ENCODE measurements at places on chromosomes 2 and 18.

DNA sequence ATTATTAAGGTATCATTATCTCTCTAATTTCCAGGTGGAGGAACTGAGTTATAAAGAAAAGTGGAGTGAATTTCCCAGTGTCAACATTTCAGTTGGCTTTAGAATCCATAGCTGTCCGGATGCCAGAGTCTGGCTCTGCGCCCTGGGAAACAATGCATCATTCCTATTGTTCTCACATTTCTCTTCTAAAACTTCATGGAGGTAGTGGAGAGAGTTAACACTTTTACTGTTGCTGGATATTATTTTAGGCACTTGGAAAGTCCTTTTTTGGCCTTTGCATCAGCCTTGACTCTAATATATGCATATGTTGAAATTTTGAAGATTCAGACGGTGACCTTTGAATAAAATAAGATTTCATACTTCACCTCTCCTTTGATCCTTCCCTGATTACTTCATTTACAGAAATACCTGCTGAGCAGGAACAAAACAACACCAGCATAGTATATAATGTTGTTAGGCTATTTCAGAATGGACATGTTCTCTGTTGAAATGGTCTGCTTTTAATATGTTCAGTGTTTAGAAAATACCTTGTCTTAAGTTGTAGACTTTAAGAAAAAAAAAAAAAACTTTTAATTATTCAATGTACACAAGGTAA is 148.8 kb downstream of the EPHA4 start:
- H3K4me1 ChIP-seq = no peaks in the 10 kb centered on the region
- H3K36me3 ChIP-seq = peaks cover 17% of the 10 kb centered on the region
- H3K27ac ChIP-seq = no peak overlapping the region
- no peaks in the 10 kb centered on the region for H3K27me3 ChIP-seq
- no peak overlapping the region for H3K4me3 ChIP-seq
- DNase-seq = no peak

DNA sequence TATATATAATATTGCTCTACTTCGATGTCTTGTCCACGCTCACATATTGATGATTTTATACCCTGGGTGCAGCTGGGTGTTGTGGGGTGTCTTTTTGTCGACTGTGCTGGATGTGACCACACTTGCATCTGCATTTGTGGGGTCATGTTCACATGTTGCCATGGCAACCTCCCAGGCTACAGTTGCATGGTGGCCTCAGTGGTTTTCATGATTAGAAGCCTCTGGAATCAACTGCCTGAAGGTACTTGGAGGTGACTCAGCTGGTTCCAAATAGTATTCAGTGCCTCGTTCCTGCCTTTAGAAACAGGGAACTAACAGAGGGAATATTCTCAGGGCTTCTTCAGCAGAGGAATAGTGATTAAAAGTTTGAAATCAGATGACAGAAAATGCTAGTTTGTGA is 166.3 kb upstream of the NYAP2 start:
- no peaks in the 10 kb centered on the region for H3K4me1 ChIP-seq
- no peak for DNase-seq
- no peak overlapping the region for H3K4me3 ChIP-seq

DNA sequence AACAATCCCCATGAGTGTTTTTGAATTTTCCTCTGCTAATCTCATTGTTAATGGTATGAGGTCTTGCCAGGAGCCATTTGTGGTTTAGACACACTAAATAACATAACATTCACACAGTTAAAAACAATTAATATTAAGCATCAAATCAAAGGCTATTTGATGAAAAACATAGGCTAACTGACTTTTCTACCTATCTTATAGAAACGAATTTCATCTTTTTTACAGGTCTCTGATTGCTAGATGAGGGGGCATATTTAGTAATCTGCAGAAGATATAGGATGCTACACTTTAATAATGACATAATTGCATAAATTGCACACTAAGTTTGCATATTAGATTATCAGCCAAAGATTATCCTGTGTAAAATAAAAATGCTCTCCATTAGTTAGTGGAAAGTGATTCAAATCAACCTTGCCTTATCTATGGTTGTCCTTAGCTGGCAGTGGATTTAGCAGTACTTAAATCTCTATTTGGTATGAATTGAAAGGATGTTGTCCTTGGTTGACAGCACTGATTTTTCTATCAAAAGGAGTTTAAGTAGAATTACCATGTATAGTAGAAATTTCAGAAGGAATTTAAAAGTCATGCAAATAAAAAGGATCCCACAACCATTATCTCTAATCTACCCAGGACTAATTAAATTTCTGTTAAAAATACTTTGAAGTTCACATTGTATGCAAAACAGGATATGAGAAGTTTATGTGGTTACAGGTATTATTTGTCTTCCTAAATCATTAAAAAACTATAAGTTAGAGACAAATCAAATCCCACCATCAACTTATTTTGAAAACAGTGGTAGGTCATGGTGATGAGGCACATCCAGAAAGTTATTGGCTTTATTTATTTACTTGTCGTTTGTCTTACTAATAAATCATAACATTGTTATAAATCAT is 50.6 kb upstream of the SPAG16 start:
- H3K36me3 ChIP-seq = no peaks in the 10 kb centered on the region
- H3K4me1 ChIP-seq = no peaks in the 10 kb centered on the region
- H3K4me3 ChIP-seq = no peak overlapping the region
- DNase-seq = no peak
- no peaks in the 10 kb centered on the region for H3K27me3 ChIP-seq
- H3K27ac ChIP-seq = no peak overlapping the region

DNA sequence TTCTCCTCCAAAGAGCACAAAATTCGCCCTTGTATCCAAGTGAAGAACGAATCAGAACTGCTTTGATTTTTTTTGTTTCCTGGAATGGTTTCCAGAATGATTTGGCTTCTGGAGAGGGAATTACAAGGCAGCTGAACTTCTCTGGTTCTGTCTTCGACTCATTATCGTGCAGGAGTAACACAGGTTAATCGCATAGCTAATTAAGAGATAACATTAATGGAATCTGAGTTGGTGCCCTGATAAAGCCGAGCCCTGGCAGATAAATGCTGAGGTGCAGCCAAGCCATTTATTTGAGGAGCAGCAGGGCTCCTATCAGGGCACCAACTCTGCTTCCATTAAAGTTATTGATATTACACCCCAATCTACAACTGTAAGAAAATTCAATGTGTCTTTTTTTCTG is 433.7 kb downstream of the ZNF521 start:
- H3K36me3 ChIP-seq = no peaks in the 10 kb centered on the region
- no peak for DNase-seq
- no peaks in the 10 kb centered on the region for H3K4me1 ChIP-seq
- no peaks in the 10 kb centered on the region for H3K27me3 ChIP-seq

- peak overlapping the region; percentile 99 for H3K27ac ChIP-seq
- H3K27me3 ChIP-seq = no peaks in the 10 kb centered on the region
- DNase-seq = no peak
- no peaks in the 10 kb centered on the region for H3K36me3 ChIP-seq
- H3K4me3 ChIP-seq = no peak overlapping the region
- H3K4me1 ChIP-seq = peaks cover 77% of the 10 kb centered on the region
Measured at GRCh38 chr2:205775097-205775877, 93.0 kb downstream of the NRP2 start.

GRCh38 chr2:107094450-107094986 is 208.6 kb upstream of the ST6GAL2 start:
- H3K4me1 ChIP-seq = no peaks in the 10 kb centered on the region
- no peak overlapping the region for H3K4me3 ChIP-seq
- DNase-seq = no peak
- H3K27ac ChIP-seq = no peak overlapping the region
- no peaks in the 10 kb centered on the region for H3K27me3 ChIP-seq

GRCh38 chr2:207765547-207765946 is 4.2 kb downstream of the FZD5 start:
- no peak for DNase-seq
- no peaks in the 10 kb centered on the region for H3K27me3 ChIP-seq
- peak overlapping the region; percentile 98 for H3K4me3 ChIP-seq
- no peak overlapping the region for H3K27ac ChIP-seq

DNA sequence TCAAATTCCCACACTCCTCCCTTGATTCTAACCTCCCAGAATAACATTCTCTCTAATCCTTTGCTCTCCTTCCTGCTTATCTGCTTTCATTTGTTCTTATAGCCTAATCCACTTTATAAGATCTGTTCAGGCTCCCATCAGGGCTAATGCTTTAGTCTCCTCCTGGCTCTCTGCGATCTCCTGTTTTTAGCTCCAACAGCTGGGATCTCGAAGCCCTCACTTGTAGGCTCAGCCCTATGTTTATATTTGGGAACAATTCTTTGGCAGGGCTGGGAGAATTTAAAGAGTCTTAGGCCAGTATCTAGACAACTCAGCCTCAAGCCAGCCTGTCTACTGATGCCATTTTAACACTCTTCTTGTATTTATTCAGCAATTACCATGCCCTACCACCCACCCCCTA is 27.2 kb upstream of the RAPH1 start:
- no peaks in the 10 kb centered on the region for H3K4me1 ChIP-seq
- H3K27me3 ChIP-seq = no peaks in the 10 kb centered on the region

- no peak for DNase-seq
- peak overlapping the region; percentile 81 for H3K27ac ChIP-seq
- H3K4me3 ChIP-seq = no peak overlapping the region
- H3K36me3 ChIP-seq = no peaks in the 10 kb centered on the region
Measured at GRCh38 chr2:28357055-28357454, 35.6 kb upstream of the FOSL2 start.

GRCh38 chr18:66013969-66014368 is 263.2 kb downstream of the CDH7 start:
- no peaks in the 10 kb centered on the region for H3K27me3 ChIP-seq
- no peak overlapping the region for H3K27ac ChIP-seq
- no peak overlapping the region for H3K4me3 ChIP-seq
- no peak for DNase-seq

DNA sequence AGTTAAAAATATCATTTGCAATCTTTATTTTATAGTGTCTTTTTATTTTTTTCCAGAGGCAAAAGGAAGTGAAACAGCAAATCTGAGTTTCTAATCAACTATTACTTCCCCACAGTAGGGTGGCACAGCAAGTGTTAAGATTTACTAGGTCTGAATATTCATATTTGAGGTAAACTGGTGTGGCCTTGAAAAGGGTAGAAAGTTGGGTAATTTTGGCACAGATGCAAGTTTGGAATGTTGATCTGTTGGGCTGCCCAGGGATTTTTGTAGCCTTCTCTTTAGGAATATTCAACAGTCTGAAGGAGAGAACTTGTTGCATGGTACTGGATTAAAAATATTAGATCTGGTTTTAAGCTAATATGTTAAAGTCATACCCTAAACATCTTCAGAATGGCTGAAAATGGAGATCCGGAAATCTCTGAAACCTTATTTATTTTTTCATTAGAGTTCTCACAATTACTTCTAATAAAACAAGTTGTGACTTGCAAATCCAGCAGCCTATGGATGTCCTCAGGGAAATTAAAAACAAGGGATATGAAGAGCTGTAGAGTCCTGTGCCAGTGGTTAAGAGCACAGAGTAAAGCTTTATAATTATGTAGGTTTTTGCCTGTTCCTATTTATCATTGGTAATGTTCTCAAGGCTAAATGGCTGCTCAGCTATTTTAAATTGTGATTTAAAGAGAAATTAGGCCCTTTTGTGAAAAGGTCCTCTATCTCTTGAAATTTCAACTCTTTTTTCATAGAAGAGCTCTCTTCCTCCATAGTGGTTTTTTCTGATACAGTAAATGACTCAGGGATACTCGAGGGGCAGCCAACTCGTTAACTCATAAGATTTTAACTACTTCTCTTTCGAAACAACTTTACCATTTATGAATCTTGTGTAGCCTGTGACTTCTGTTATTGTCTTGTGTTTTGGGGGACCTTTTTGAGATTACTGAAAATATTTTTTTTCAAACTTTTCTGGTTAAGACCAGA is 11.0 kb downstream of the TANK start:
- no peaks in the 10 kb centered on the region for H3K27me3 ChIP-seq
- H3K4me3 ChIP-seq = no peak overlapping the region
- no peaks in the 10 kb centered on the region for H3K36me3 ChIP-seq
- no peak for DNase-seq

DNA sequence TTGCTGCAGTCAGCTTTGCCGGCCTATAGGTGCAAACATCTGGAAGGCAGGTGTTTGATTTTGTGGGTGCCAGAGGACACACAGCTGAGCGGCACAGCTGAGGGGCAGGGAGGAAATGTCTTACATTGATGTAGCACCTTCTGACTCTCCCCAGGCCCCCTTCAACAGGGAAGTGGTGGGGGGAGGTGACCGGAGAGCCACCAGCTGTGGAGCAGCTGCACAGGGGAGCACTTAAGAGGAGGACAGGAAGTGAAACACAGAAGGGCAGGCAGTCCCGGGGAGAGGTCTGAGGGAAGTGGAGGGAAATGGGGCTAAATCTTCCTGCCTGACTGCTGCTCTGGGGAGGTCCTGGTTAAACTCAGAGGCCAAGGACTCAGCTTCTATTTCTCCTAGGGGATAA is 409.1 kb downstream of the TNS1 start:
- H3K27ac ChIP-seq = no peak overlapping the region
- H3K4me1 ChIP-seq = no peaks in the 10 kb centered on the region
- no peaks in the 10 kb centered on the region for H3K27me3 ChIP-seq
- no peak for DNase-seq

- no peaks in the 10 kb centered on the region for H3K36me3 ChIP-seq
- H3K4me1 ChIP-seq = no peaks in the 10 kb centered on the region
- no peaks in the 10 kb centered on the region for H3K27me3 ChIP-seq
- H3K4me3 ChIP-seq = no peak overlapping the region
- DNase-seq = no peak
Measured at GRCh38 chr2:22748909-22749308, 636.1 kb upstream of the KLHL29 start.

GRCh38 chr18:33585431-33585775 is 7.4 kb downstream of the ASXL3 start:
- peak overlapping the region; percentile 49 for H3K27ac ChIP-seq
- no peaks in the 10 kb centered on the region for H3K36me3 ChIP-seq
- DNase-seq = no peak
- no peaks in the 10 kb centered on the region for H3K27me3 ChIP-seq
- no peak overlapping the region for H3K4me3 ChIP-seq
- H3K4me1 ChIP-seq = no peaks in the 10 kb centered on the region

DNA sequence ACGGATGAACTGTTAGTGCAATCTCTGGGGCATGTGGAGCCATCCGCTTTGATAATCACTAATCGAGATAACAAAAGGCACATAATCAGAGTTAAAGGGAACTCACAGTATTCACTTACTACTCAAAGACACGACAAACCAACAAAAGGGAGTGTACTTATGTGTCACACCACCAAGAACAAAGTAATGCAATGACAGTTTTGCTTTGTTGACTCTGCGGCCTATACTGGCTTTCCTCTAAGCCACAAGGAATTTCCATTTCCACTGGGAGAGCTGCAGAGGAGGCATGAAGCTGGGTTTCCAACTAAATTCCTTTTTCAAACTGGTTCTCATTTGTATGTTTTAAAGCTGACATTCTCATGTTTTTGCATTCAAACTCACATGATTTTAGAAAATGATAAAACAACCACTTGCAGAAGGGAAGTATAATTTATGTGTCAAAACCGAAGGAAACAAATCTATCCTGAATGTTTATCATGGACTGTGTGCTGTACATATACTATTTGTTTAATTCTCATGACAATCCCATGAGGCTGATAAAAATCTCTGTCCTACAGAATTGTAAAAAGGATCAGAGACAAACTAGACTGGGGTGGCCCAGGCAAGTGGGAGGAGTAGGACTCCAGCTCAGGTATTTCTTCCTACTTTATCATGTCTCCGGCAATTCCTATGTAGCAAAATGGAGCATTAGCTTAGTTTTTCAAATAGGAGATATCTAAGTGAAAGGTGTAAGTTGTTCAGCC is 149.6 kb upstream of the SMAD7 start:
- H3K4me3 ChIP-seq = no peak overlapping the region
- H3K27me3 ChIP-seq = no peaks in the 10 kb centered on the region
- no peak overlapping the region for H3K27ac ChIP-seq
- H3K36me3 ChIP-seq = no peaks in the 10 kb centered on the region
- peaks cover 10% of the 10 kb centered on the region for H3K4me1 ChIP-seq
